ENCODE measurements at places on chromosomes 3 and 15. TPM values are rescaled to one million over a fixed set of nuclear protein-coding genes. Genes with fewer than 3 reads are reported as not detected.

GRCh38 chr3:195270079-195270816 is 711 bp downstream of the XXYLT1 start:
- H3K4me3 ChIP-seq, result peak overlapping the region; percentile 83
- H3K27ac ChIP-seq, result peak overlapping the region; percentile 77
- peak; percentile 65 for DNase-seq
- H3K36me3 ChIP-seq, result peaks cover 14% of the 10 kb centered on the region
- no peaks in the 10 kb centered on the region for H3K27me3 ChIP-seq
- peaks cover 32% of the 10 kb centered on the region for H3K4me1 ChIP-seq

- H3K36me3 ChIP-seq, result peaks cover 9% of the 10 kb centered on the region
- no peak overlapping the region for H3K27ac ChIP-seq
Measured at GRCh38 chr3:66452303-66453011, 48.4 kb downstream of the LRIG1 start.

- no peak overlapping the region for H3K4me3 ChIP-seq
- no peak for DNase-seq
- peaks cover 77% of the 10 kb centered on the region for H3K36me3 ChIP-seq
Measured at GRCh38 chr15:77045985-77046384, 24.9 kb downstream of the TSPAN3 start.

DNA sequence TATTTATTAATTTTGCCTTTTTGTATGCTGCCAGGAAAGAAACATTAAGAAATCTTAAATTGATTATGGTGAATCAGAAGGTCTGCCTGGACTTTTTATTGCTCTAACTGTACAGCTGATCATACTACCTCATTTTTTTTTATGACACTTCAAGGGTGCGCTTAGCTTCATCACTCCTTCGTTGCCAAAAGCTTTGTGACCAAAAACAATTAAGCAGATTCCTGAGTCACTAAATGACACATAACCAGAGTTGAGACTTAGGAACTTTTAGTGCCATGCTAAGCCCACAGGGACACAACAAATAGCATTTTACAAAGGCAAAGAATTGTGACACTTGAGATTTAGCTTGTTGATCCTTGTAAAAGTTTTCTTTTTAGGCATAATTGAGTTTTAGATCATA is 4.9 kb downstream of the ADIPOQ start:
- H3K27ac ChIP-seq, result no peak overlapping the region
- H3K27me3 ChIP-seq, result peaks cover 16% of the 10 kb centered on the region
- H3K4me3 ChIP-seq, result no peak overlapping the region

GRCh38 chr15:48966595-48967301 is 3.0 kb upstream of the SHC4 start:
- H3K4me1 ChIP-seq, result peaks cover 57% of the 10 kb centered on the region
- peak overlapping the region; percentile 85 for H3K27ac ChIP-seq
- DNase-seq, result peak; percentile 79
- H3K36me3 ChIP-seq, result peaks cover 9% of the 10 kb centered on the region
- H3K4me3 ChIP-seq, result peak overlapping the region; percentile 57

DNA sequence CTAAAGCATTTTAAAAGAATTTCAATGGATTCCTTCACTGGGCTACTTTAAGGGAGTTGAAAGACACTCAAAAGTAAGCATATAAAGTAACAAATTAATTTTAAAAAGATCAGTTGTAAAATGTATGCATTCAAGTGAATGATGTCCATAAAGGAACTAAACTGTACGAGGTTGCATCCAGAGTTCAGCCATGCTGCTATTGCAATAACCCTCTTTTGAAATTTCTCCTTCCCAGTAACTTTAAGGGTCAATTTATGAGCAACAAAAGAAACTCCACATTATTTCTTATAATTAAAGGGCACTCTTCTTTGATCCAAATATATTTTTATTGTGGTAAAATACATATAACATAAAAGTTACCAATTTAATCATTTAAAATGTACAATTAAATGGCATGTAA is 22.9 kb downstream of the BTLA start:
- peaks cover 77% of the 10 kb centered on the region for H3K36me3 ChIP-seq
- no peak overlapping the region for H3K4me3 ChIP-seq
- DNase-seq, result no peak
- no peak overlapping the region for H3K27ac ChIP-seq
- peaks cover 55% of the 10 kb centered on the region for H3K4me1 ChIP-seq
- no peaks in the 10 kb centered on the region for H3K27me3 ChIP-seq

- no peak overlapping the region for H3K4me3 ChIP-seq
- H3K4me1 ChIP-seq, result no peaks in the 10 kb centered on the region
- H3K27ac ChIP-seq, result no peak overlapping the region
- no peaks in the 10 kb centered on the region for H3K36me3 ChIP-seq
- H3K27me3 ChIP-seq, result no peaks in the 10 kb centered on the region
- DNase-seq, result no peak
Measured at GRCh38 chr3:195043607-195044339, 227.2 kb downstream of the XXYLT1 start.

- peaks cover 26% of the 10 kb centered on the region for H3K4me1 ChIP-seq
- H3K4me3 ChIP-seq, result no peak overlapping the region
- no peak for DNase-seq
- no peaks in the 10 kb centered on the region for H3K36me3 ChIP-seq
Measured at GRCh38 chr15:74530771-74531143, 10.3 kb upstream of the ARID3B start.

DNA sequence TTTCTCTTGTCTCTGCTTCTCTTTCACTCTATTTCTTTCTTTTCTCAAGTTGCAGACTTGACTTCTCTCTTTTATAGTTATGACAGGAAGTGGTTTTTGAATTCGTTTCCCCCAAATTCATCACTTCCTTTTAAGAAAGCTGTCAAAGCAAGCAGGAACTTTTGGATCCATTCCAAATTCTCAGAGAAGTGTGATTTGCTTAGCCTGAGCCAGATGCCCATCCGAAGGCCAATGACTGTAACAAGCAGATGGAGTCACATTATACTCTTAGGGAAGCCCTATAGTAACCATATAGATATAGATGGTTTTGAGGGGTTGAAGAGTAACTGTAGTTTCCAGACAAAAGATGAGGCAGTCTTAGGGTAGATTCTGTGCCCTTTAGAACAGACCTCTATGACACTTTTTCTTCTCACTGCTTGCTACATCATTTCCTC is 592.0 kb upstream of the KCNMB2 start:
- H3K4me3 ChIP-seq, result no peak overlapping the region
- H3K27me3 ChIP-seq, result no peaks in the 10 kb centered on the region
- peak overlapping the region; percentile 54 for H3K27ac ChIP-seq
- peaks cover 3% of the 10 kb centered on the region for H3K36me3 ChIP-seq
- DNase-seq, result no peak

Gene LMOD3
- total RNA-seq, result not detected

GRCh38 chr15:39629906-39630305 is 49.0 kb downstream of the THBS1 start:
- peaks cover 66% of the 10 kb centered on the region for H3K4me1 ChIP-seq
- H3K27me3 ChIP-seq, result no peaks in the 10 kb centered on the region
- no peak overlapping the region for H3K4me3 ChIP-seq

DNA sequence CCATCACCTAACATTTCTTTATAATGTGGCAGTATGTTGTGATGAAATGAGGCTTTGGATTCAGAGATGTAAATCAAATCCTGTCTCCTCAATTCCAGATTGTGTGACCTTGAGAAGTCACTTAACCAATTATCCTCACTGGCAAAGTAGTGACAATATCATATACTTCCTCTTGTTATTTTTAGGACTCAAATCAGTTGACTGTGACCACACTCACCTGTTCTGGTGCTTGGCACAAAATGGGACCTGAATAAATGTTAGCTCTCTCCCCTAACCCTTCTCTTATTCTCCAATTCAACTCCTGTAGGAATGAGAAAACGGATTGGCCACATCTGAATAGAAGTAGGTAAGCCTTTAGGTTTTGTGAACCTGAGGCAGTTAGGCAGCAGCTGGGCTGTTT is 42.1 kb downstream of the IQCH start:
- no peaks in the 10 kb centered on the region for H3K4me1 ChIP-seq
- no peaks in the 10 kb centered on the region for H3K36me3 ChIP-seq
- peaks cover 14% of the 10 kb centered on the region for H3K27me3 ChIP-seq

- no peak for DNase-seq
- H3K4me3 ChIP-seq, result peak overlapping the region; percentile 42
- H3K27me3 ChIP-seq, result no peaks in the 10 kb centered on the region
- H3K4me1 ChIP-seq, result peaks cover 84% of the 10 kb centered on the region
Measured at GRCh38 chr15:60573936-60574335, 95.0 kb upstream of the ICE2 start.

DNA sequence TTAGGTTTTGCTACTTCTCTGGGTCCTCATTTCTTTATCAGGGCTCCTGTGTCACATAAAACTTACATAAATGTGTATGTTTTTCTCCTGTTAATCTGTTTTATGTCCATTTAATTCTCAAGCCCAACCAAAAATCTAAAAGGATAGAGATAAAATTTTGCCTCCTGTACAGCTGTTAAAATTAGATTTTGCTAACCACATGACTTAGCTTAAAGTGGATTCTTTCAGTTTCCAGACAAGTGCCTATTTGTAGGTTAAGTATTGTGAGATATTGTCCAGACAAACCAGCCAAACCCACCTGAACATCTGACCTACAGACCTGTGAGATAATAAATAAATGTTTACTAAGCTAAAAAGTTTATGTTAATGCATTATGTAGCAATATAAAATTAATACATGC is 465.5 kb downstream of the SI start:
- no peak overlapping the region for H3K27ac ChIP-seq
- H3K36me3 ChIP-seq, result no peaks in the 10 kb centered on the region
- H3K4me1 ChIP-seq, result no peaks in the 10 kb centered on the region

DNA sequence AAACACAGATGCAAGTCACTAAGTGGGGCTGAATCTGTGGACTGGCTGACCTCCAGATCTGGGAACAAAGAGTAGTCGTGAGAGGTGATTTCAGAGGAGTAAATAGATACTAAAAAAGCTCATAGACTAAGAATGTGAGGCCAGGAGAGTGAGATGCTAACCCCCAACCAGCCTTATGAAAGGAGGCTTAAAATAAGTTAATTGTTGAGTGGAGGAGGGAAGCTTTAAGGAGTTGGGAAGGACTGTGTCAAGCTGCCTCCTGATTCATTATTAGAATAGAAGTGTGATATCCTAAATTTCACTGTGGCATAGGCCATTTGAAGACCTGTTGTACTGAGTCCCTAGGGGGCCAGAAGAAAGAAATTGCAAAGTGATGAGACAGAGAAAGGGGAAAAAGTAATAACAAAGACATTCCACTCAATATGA is 107.6 kb downstream of the RBPMS2 start:
- H3K4me1 ChIP-seq, result no peaks in the 10 kb centered on the region
- peak overlapping the region; percentile 8 for H3K27ac ChIP-seq
- peaks cover 7% of the 10 kb centered on the region for H3K36me3 ChIP-seq
- no peak overlapping the region for H3K4me3 ChIP-seq
- DNase-seq, result no peak
- H3K27me3 ChIP-seq, result no peaks in the 10 kb centered on the region

DNA sequence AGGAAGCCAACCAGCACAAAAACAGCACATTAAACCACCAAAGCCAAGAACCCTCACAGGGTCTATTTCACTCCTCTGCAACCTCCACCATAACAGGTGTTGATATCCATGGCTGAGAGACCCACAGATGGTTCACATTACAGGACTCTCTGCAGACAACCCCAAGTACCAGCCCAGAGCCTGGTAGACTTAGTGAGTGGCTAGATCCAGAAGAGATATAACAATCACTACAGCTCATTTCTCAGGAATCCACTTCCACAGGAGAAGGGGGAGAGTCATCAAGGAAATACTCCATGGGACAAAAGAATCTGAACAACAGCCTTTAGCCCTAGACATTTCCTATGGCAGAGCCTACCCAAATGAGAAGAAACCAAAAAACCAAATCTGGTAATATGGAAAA is 168.1 kb upstream of the CD96 start:
- no peak overlapping the region for H3K4me3 ChIP-seq
- no peak for DNase-seq
- H3K36me3 ChIP-seq, result no peaks in the 10 kb centered on the region
- no peaks in the 10 kb centered on the region for H3K27me3 ChIP-seq
- no peaks in the 10 kb centered on the region for H3K4me1 ChIP-seq
- H3K27ac ChIP-seq, result peak overlapping the region; percentile 0

GRCh38 chr15:78414621-78415250 is 23.3 kb upstream of the IREB2 start:
- no peaks in the 10 kb centered on the region for H3K36me3 ChIP-seq
- DNase-seq, result no peak
- H3K4me1 ChIP-seq, result no peaks in the 10 kb centered on the region

DNA sequence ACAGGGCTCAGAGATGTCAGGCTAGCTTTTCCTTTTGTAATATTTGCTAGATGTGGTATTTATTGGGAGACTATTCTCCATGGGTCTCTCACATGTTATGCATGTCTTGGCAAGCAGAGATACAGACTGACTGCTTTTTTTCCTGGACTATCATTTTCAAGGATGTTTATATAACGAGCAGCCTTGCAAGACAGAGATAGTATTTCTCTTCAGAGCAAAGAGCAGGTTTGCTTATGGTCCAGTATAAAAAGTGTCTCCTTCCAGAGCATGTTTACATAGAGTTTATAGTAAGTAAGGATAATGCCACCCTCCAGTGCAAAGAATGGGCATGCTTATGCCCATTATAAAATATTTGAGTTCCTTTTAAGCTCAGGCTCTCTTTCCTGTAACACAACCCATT is 24.6 kb downstream of the GTF2E1 start:
- DNase-seq, result no peak
- H3K27ac ChIP-seq, result no peak overlapping the region
- no peak overlapping the region for H3K4me3 ChIP-seq
- peaks cover 8% of the 10 kb centered on the region for H3K4me1 ChIP-seq
- H3K36me3 ChIP-seq, result peaks cover 2% of the 10 kb centered on the region

DNA sequence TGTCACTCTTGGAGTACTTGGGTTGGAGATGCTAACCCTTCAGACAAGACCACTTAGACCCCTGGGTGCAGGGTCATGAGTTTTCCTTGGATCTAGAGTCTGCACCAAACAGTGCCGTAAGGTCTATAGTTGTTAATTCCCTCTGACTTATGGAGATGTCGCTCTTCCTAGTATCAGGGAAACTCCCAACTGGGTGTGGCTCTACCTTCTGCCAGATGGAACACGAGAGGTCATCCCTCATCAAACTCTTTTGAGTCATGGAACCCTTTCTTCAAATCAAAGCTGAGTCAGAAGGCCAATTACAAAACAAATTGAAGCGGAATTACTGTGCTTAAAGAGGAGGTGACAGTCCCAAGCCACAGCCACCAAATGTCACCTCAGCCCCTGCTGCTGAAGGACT is 514.9 kb upstream of the PROK2 start:
- DNase-seq, result no peak
- H3K4me3 ChIP-seq, result no peak overlapping the region
- H3K27me3 ChIP-seq, result no peaks in the 10 kb centered on the region
- no peak overlapping the region for H3K27ac ChIP-seq

Gene NEDD4
- 6.2 TPM for total RNA-seq

DNA sequence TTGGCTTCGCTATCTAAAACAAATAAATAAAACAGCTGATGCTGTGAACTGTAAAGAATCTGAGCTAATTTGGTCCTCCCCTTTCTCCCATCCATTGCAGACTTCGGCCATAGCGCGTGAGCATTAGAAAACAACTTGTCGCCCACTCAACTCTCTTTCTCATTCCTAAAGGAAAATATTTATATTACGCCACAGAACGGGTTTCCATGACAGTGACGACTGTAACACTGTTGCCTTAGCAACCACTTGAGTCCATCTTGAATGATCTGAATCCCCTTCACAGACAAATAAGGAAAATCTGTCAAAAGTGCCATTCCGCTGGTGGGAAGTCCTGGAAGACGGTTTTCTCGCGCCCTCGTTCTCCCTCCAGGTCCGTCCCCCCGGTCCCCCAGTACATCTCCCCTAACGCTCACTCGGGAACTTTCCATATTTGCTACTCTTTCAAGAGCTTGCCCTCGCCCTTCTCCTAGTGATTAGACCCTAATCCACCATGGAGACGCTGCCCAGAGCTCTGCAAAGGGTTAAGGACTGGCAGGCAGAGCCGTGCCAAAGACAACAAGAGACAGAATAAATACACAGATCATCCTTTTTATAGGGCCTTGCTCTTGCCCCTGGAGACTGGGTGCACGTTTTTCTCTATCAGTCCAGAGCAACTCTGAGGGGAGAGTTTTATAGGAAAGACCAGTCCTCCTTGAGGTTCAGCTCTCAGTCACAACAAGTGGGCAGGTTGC is 50.5 kb downstream of the CRYGS start:
- peaks cover 2% of the 10 kb centered on the region for H3K27me3 ChIP-seq
